NCI-H1694 treated with DMSO at 0.1 percent for 48 hours (cell line): ENCODE measurements at places on chromosomes 12 and 14.

GRCh38 chr14:70803321-70804310, 5.7 kb downstream of the MAP3K9 start:
- no peak for DNase-seq

DNA sequence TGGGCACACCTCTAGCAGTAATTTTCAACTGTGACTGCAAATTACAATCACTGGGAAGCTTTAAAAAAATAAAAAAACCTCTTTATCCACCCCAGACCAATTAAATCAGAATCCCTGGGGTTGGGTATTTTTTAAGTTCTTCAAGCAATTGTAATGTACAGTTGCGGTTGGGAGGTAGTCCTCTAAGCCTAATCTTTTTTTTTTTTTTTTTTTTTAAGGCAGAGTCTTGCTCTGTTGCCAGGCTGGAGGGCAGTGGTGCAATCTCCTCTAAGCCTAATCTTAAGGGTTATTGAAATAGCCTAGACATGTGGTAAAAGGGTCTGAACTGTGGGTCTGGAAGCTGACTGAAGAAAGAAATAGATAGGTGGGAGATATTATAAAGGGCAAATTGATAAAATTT, 230.5 kb downstream of the AKAP6 start:
- no peak for DNase-seq

DNA sequence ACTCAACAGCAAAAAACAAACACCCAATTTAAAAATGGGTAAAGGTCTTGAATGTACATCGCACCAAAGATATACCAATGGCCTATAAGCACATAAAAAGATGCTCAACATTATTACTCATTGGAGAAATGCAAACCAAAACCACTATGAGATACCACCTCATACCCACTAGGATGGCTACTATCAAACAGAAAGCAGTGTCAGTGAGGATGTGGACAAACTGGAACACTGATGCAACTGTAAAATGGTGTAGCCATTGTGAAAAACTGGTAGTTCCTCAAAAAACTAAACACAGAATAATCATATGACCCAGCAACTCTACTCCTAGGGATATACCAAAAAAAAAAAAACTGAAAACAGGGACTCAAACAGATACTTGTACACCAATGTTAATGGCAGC, 49.3 kb downstream of the CDK17 start:
- no peak for DNase-seq

DNA sequence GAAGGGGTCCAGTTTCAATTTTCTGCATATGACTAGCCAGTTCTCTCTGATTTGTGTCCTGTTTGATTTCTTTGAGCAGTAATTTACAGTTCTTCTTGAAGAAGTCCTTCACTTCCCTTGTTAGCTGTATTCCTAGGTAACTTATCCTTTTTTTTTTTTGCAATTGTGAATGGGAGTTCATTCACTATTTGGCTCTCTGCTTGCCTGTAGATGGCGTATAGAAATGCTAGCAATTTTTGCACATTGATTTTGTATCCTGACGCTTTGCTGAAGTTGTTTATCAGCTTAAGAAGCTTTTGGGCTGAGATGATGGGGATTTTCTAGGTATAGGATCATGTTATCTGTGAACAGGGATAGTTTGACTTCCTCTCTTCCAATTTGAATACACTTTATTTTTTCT, 77.6 kb upstream of the NID2 start:
- no peak for DNase-seq

DNA sequence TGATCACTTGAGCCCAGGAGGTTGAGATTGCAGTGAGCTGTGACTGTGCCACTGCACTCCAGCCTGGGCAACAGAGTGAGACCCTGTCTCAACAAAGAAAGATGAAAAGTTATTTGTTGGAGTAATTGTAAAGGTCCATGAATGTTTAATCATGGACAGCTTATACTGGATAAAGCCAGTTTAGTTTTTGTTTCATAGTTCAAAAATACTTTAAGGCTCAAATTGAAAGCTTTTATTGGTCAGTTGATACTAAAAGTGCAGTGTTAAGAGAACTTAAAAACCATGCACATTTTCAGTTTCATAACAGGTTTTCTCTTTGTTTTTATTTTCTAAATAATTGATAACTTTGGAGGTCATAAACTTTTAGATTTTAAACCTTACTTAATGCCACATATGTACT, 108.4 kb downstream of the MON2 start:
- DNase-seq, result no peak

DNA sequence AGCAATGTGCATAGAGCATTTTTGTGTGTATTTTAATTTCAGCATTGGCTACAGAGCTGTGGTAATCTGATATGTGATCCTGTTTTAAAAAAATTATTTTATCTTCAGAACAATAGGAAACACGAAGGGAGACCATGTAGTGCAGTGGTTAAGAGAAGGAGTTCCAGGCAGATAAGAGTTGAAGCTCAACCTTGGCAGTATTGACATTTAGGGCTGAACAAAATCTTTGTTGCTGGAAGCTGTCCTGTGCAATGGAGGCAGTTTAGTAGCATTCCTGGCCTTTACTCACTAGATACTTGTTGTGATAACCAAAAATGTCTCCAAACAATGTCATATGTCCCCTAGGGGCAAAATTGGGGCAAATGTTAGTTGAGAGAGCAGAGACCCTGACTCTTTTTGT, 59.2 kb downstream of the CHST11 start:
- no peak for DNase-seq

GRCh38 chr14:61547186-61548069, 147.9 kb upstream of the HIF1A start:
- no peak for DNase-seq

DNA sequence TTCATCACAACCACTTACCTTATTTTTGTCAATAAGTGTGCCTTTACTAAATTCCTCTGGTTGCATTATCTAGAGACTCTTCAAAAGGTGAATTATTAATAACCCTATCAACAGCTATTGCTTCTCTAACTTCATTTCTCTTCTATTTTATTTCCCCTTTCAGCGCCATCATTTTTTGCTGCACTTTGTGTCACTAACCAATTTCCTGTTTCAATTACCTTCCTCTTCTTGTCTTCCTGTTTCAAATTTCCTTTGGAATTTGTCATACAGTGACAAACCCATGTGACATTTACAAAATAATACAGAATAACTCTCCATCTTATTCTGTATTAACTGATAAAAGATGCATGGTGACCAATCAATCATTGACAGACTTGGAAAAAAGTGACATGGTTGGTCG, 12.2 kb upstream of the CLEC2A start:
- DNase-seq, result no peak

DNA sequence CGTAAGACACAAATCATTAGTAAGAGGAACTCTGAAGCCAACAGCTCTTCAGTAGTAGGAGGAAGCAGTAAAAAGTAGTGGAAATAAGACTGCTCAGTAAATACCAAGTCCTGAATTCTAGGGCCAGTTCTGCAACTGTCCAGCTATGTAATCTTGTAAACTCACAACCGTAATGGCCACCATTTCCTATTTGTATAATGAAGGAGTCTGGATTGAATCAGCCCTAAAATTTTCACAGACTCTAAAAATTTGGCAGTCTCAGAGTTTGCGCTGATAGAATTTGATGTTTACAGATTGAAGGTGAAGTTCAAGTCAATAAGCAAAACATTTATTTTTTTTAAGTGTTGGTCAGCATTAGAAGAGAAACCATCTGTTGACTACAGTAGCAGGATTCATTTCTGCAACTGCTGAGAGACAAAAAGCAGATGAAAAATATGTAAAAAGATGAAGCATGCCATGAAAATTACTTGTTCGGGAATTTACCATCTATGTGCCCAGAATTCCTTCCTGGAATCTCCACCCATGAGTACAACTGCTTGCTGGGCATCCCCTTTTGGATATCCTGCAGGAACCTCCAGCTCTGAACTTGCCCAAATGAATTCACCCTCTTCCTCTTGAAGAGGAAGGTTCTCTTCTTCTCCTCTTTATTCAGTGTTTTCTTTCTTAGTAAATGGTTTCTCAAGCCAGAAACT, 47.5 kb downstream of the GALNT4 start:
- DNase-seq, result no peak

DNA sequence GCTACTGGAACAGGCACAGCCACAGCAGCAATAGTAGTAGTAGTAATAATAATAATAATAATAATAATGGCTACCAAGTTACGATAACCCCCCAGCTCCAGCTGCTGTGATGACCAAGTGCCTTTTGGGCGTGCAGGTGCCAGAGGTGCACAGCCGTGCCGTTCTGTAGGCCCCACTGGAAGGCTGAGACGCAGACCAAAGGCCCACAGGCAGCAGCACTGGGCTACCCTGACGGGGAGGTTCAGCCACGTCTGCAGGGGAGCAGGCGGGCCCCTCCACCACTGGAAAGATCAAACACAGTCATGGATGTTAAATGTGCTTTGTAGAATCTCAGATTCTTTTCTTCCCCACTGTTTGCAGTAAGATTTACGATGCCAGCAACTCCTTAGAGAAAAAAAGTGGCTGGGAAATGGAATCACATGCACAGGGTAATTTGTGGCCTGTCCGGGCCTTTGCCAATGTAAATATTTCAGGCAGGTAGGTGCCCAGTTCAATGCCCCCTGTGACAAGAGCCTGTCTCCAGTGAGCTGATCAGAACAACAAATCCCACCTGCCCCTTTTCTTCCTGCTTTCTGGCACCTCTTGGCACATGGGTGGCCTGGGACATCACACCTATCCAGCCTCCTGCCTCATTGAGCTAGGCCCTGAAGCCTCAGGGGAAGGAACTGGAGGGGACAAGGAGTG, 32.6 kb downstream of the CCDC85C start:
- no peak for DNase-seq
